Epithelial cell of proximal tubule (primary cell): ENCODE measurements at places on chromosomes 7 and 10.

- DNase-seq = no peak
Observed at GRCh38 chr10:112376396-112376790, 2.5 kb downstream of the ACSL5 start.

DNA sequence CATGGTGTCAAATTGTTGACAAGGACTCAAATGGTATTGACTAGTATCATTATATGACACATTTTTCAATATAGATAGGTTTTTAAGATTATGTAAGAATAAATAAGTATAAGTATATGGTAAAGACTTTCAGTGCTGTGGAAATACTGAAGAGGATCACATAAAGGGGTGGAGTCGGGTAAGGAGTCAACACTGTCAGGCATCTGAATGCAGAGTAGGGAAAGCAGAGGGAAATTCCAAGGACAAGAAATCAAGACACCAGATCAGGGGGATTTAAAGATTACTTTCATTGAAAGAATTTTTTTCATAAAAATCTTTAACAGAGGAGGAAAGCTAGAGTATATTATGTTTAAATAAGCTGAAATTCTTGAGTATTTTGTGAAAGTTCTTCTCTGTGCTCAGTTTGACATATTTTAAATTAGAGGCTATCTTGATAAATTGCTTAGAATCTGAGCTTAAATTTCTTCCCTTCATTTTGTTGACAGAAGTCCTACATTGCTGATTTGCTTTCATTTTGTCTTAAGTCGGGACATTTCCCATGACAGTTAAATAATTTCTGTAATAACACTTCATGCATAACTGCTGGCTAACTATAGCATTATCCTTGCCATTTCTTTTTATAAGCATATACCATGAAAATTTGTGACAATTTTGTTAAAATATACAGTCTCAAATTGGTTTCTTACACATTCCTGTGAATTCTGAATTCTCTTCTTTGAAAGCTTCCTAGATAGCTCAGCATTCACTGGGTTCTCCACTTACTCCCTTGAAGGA, 244.3 kb downstream of the PRKG1 start:
- no peak for DNase-seq

- peak; percentile 71 for DNase-seq
Observed at GRCh38 chr10:77531441-77532001, 106.1 kb downstream of the KCNMA1 start.

DNA sequence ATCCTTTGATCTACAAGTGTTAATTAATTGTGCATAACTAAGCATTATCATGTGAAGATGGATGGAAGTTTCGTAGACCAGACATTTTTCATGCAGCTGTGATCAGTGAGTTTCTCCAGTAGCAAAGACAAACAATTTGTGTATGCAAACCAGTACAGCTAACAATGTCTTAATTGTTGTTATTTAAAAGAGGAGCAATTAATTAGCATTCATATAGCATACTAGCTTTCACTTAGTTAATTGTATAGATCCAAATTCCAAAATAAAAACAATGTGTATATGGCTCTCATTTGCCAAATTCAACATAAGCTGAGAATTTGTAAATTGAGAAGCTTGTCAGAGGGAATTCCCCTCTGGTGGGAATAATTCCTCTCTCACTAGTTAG, 22.6 kb upstream of the PRKCQ start:
- DNase-seq = no peak

GRCh38 chr7:151923097-151923876, 33.0 kb upstream of the GALNTL5 start:
- no peak for DNase-seq

DNA sequence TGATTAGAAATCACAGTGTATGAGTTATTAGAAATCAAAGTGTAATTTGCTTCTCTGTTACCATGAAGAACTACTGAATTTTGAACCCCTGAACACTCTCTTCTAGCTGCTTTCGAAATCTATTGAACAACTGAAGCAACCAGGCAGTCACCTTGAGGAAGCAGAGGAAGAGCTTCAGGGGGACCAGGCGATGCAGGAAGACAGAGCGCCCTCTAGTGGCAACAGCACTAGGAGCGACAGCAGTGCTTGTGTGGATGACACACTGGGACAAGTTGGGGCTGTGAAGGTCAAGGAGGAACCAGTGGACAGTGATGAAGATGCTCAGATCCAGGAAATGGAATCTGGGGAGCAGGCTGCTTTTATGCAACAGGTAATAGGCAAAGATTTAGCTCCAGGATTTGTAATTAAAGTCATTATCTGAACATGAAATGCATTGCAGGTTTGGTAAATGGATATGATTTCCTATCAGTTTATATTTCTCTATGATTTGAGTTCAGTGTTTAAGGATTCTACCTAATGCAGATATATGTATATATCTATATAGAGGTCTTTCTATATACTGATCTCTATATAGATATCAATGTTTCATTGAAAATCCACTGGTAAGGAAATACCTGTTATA, 170.7 kb downstream of the HDAC9 start:
- DNase-seq = peak; percentile 25

DNA sequence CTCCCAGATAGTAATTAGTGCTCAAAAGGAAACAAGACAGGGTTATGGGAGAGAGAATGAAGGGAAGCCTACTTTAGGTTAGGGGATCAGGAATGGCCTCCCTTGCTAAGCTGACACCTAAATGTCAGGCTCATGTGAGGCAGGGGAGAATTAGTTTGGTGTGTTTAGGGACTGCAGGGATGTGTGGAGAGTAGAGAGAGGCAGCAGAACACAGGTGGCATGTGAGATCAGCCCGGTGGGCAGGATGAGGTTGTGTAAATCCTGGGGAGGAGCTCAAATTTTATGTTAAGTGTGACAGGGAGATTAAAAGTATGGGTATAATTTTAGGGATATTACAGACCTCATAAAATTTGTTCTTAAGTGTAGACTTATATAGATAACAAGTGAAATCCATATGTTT, 56.2 kb upstream of the ZNF438 start:
- DNase-seq = no peak

DNA sequence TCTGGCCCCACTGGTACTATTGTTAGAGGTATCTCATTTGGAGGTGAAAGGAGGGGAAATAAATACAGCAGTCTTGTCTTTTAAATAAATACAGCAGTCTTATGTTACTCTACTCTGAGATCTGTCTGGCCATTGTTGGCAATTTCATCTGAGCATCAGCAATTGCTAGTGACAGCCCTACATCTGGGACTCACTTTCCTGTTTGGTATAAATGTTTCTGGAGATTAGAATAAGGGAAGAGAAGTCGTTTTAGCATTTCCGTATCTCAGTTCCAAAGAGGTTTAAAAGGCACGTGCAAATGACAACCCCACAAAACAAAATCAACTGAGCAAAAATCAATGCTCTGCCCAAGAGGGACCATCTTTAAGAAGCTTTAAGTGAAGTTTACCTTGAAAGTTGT, 18.1 kb upstream of the CNNM2 start:
- DNase-seq = no peak

- no peak for DNase-seq
Observed at GRCh38 chr10:16231176-16231575, 205.6 kb upstream of the PTER start.

GRCh38 chr10:17250736-17251135, 22.7 kb downstream of the VIM start:
- no peak for DNase-seq

DNA sequence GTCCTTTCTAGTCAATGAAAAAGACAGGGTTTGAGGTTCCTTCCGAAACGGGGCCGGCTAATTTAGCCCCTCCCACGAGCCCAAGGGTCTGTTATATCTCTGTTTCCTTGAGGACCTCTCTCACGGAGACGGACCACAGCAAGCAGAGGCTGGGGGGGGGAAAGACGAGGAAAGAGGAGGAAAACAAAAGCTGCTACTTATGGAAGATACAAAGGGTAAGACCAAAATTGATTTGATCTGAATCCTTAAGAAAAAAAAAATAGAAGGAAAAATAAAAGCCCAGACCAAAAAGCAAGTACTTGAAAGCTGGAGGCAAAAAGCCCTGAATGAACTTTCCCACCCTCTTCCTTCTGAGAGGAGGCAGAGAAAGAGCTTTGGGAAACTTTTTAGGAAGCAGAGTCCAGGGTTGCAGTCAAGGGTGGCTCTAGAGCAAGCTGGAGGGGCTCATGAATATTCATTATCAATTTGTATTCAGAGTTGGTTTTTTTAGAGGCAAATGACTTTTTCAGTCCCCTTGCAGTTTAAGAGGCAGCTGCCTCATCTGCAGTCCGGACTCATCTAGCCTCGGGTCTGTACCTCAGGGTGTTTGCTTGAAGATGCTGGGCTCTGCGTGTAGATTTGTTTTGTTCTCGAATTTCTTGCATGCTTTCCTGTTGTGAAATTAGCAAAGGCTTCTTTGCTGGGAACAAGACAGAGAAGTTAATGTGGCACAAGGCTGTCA, at the start of gene ENTPD1:
Gene ENTPD1 (plus strand): TSS at position 123 of the 721 bp plus-strand sequence. CDS start 77 bp downstream, at position 200.
- no peak for DNase-seq

DNA sequence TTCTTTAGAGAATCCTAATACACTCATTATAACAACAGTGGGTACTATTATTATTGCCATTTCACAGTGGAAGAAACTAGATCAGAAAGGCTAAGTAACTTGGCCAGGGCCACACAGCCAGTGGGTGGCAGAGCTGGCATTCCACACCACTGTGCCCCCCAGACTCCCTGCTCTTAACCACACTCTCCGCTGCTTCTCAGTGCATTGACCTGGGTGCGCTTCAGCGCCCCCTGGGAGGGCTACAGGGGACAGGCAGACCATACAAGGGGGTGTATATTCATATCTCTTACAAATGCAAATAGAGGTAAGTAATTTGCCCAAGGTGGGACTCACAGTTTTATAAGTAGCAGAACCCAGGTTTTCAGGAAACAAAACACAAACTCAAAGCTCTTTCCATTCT, 77.0 kb upstream of the NMT2 start:
- DNase-seq = no peak

GRCh38 chr10:130771491-130771946, 540.0 kb downstream of the TCERG1L start:
- no peak for DNase-seq

- DNase-seq = no peak
Observed at GRCh38 chr10:12782537-12782936, 219.0 kb downstream of the CCDC3 start.

- no peak for DNase-seq
Observed at GRCh38 chr7:104951546-104951945, 62.5 kb upstream of the KMT2E start.

- DNase-seq = no peak
Observed at GRCh38 chr7:130996205-130996832, 262.3 kb upstream of the KLF14 start.

DNA sequence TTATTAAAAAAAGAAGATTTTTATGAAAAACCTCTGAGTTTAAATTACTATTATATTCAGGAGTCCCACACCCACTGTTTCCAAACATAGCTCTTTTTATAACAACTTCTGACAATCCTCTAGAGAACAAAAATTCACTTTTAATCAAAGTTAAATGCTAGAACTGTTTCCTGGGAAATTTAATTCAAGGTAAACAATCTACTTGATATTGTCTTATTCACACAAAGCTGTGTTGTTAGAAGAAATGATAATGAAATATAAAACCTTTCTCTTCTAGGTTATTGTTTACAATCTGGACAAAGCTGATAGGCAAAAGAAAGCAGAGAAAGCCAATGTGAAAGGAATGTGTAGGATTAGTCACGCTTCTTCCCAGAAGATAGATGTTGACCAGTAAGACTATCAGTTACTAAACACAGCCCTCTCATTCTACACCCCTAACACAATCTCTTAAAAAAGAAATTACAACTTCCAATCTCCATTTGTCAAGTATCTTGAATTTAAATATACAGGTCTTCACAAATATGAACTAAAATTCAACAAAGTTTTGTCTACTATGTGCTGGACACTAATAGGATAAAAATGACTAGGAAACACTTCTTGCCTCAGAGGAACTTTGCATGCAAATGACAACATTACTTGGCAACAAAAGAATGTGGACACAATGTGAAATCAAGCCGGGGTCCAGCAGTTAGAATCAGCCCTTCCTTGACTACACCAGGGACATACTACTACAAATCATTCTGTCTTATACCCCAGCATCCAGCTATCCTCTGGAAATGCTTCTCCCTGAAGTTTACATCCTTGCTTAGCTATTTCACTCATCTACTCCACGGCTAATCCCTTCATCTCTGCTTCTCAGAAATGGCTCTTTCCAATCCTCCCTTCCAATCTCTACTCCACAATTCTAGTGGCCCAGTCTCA, 123.7 kb downstream of the IMMP2L start:
- peak; percentile 41 for DNase-seq

- no peak for DNase-seq
Observed at GRCh38 chr10:31604096-31604495, 285.1 kb downstream of the ZEB1 start.

DNA sequence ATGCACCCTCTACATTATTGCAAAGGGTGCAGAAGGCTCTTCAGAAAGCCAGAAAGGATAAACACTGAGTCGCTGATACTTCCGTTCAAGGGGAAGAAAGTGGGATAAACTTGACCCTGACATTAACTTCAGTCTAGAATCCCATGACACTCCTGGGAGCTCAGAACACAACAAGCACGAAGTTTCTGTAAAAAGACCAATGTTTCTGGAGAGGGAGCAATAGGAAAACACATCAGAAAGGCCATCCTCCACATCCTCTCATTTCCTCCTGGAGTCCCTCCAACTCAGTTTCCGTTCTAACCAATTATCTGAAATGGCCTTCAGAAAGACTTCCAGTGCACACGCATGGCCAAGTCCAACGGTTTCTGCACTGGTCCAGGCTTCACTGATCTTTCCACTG, 113.5 kb downstream of the SORBS1 start:
- no peak for DNase-seq

DNA sequence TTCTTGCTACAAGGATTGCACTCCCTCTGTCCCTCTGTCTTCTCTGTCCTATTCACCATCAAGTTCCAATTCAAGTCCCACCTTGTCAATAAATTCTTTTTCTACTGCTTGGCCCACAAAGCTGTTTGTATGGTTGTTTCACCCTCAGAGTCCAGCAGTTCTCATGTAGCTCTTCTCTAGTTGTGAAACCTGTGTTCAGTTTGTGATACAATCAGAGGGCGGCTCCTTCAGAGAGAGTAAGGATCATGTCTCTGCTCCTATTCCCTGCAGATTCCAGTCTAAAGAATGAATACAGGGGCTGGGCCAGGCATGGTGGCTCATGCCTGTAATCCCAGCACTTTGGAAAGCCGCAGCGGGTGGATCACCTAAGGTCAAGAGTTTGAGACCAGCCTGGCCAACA, 126.6 kb upstream of the BET1 start:
- no peak for DNase-seq

- DNase-seq = no peak
Observed at GRCh38 chr7:123571684-123572083, 14.1 kb upstream of the NDUFA5 start.

GRCh38 chr7:18004372-18004771, 23.3 kb downstream of the PRPS1L1 start:
- no peak for DNase-seq
